ENCODE measurements at places on chromosomes 4 and X. TPM values are rescaled to one million over a fixed set of nuclear protein-coding genes. Genes with fewer than 3 reads are reported as not detected.

GRCh38 chr4:102217775-102218355 lies 127.4 kb downstream of the SLC39A8 start:
- no peaks in the 10 kb centered on the region for H3K36me3 ChIP-seq
- DNase-seq: no peak
- peaks cover 17% of the 10 kb centered on the region for H3K27me3 ChIP-seq
- peaks cover 5% of the 10 kb centered on the region for H3K4me1 ChIP-seq

GRCh38 chrX:151570561-151570960 lies 7.1 kb downstream of the PASD1 start:
- peaks cover 2% of the 10 kb centered on the region for H3K27me3 ChIP-seq
- no peaks in the 10 kb centered on the region for H3K4me1 ChIP-seq
- no peak for DNase-seq
- no peak overlapping the region for H3K27ac ChIP-seq

DNA sequence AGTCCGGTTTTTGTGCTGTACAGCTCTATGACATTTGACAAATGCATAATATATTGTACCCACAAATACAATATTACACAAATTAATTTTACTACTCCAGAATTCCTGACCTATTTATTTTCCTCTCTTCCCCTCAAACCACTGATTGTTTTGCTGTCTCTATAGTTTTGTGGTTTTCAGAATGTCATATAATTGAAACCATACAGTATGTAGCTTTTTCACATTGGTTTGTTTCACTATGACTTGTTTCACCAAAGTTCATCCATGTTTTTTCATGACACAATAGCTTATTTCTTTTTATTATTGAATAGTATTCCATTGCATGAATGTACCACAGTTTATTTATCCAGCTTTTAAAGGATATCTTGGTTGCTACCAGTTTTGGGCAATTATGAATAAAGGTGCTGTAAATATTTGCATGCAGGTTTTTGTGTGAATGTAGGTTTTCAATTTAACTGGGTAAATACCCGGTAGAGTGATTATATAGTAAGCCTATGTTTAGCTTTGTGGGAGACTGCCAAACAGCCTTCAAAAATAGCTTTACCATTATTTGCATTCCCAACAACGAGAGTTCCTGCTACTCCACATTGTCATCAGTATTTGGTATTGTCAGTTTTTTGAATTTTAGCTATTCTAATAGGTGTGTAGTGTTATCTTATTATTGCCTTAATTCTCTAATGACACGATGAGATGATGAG lies 25.9 kb downstream of the RNF175 start:
- no peaks in the 10 kb centered on the region for H3K27me3 ChIP-seq
- H3K4me1 ChIP-seq: peaks cover 17% of the 10 kb centered on the region
- no peak for DNase-seq
- no peak overlapping the region for H3K27ac ChIP-seq
- no peak overlapping the region for H3K4me3 ChIP-seq

DNA sequence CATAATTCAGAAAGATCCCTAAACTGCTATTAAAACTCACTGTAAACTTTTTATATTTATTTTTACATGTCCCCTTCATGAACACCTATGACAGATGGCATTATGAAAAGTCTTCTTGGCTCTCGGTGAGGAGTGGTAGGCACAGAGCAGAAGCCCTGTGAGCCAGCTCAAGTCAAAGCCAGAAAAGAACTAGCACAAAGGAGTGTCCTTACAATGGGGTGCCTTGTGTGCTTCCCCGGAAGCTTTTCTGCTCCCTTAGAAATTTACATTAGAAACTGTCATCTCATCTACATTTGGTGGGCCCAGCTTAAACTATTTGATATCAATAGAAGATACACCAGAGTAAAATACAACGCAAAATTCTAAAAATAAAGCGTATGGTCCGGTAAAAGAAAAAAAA lies 135.7 kb upstream of the MAP3K15 start:
- H3K27me3 ChIP-seq: no peaks in the 10 kb centered on the region
- no peak overlapping the region for H3K4me3 ChIP-seq
- H3K27ac ChIP-seq: no peak overlapping the region

DNA sequence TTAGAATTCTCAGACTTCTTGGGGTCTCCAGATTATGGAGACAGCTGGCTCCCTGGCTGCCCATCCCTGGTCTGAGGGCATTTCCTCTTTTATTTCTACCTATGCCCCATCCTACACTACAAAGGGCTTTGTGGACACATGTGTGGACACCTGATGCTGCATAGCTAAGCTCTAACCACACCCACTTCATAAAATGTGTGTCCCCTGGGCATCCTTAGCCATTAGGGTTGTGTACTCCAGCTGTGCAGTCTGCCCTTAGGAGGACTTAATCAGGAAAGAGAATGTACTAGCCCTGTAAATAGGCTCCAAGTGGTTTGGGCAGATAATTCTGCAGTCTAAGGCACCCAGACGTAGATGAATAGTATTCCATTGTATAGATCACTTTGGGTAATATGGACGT lies 47.0 kb downstream of the COQ2 start:
- H3K27me3 ChIP-seq: no peaks in the 10 kb centered on the region
- peaks cover 2% of the 10 kb centered on the region for H3K36me3 ChIP-seq
- no peak overlapping the region for H3K27ac ChIP-seq
- no peak overlapping the region for H3K4me3 ChIP-seq
- H3K4me1 ChIP-seq: no peaks in the 10 kb centered on the region
- DNase-seq: no peak

DNA sequence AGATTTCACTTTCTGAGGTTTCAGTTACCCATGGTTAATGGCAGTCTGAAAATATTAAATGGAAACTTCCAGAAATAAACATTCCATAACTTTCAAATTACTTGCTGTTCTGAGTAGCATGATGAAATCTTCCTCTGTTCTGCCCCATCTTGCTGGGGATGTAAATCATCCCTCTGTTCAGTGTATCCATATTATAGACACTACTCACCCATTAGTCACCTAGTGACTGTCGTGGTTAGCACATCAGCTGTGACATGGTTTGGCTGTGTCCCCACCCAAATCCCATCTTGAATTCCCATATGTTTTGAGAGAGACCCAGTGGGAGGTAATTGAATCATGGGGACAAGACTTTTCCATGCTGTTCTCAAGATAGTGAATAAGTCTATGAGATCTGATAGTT lies 125.5 kb upstream of the GIMD1 start:
- no peaks in the 10 kb centered on the region for H3K36me3 ChIP-seq
- H3K27ac ChIP-seq: peak overlapping the region; percentile 64
- DNase-seq: no peak
- H3K4me3 ChIP-seq: no peak overlapping the region

GRCh38 chrX:75784680-75785491 lies at the start of gene MAGEE2:
MAGEE2 (minus strand) TSS chrX:75785254; CDS start chrX:75785051, 203 bp downstream.
- H3K4me3 ChIP-seq: no peak within 1 kb of the TSS
- no peaks in the 10 kb centered on the region for H3K36me3 ChIP-seq
- DNase-seq: peak; percentile 66
- H3K27me3 ChIP-seq: no peaks in the 10 kb centered on the region
- no peak within 1 kb of the TSS for H3K27ac ChIP-seq

DNA sequence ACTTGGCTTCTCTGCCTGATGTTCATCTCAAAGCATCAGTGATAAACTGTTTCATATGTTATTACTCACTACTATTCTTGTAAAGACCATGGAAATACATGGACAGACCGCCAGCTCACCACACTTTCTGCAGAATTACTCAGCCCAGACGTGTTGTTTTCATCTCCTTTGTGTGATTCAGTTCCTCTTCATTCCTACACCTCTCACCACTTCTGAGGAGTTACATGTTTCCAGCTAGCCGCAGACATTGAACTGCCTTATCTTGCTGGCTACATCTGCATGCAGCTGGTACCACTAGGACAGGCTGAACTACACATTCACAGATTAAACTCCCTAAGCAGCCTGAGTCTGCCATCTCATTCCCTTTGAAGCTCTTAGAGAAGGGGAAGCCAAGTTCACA lies 443.2 kb upstream of the FGF16 start:
- H3K27ac ChIP-seq: no peak overlapping the region
- H3K27me3 ChIP-seq: no peaks in the 10 kb centered on the region

- H3K4me1 ChIP-seq: no peaks in the 10 kb centered on the region
- H3K36me3 ChIP-seq: no peaks in the 10 kb centered on the region
- no peak for DNase-seq
- H3K27me3 ChIP-seq: peaks cover 22% of the 10 kb centered on the region
- no peak overlapping the region for H3K27ac ChIP-seq
- H3K4me3 ChIP-seq: no peak overlapping the region
These were observed 29.8 kb upstream of the PTCHD1 start for GRCh38 chrX:23304881-23305280.

DNA sequence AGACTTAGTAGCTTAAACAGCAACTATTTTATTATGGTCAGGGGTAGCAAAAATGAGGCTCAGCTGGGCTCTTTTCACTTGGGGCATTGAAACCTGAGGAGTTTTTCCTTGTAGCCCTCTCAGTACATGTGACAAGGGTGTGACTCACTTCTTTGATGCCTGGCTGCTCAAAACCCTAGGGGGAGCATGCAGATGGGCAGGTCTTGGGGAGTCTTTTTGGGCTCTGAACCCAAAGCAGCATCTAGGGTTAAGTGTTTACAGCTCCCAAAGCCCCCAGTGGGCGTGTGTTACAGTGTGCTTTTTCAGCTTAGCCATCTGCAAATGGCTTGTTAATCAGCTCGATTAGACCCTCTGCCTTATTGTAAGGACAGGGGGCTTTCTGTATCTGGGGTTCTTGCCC lies 1752.7 kb downstream of the PCDH7 start:
- H3K27ac ChIP-seq: no peak overlapping the region
- H3K4me1 ChIP-seq: no peaks in the 10 kb centered on the region
- no peaks in the 10 kb centered on the region for H3K27me3 ChIP-seq
- H3K4me3 ChIP-seq: no peak overlapping the region

DNA sequence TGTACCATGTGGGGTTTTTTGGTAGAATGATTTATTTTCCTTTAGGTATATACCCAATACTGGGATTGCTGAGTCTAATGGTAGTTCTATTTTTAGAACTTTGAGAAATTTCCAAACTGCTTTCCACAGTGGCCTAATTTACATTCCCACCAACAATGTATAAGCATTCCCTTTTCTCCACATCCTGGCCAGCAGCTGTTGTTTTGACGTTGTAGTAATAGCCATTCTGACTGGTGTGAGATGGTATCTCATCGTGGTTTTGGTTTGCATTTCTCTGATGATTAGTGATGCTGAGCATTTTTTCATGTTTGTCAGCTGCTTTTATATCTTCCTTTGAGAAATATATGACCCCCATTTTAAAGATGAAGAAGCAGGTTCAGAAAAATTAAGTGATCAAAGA lies 153.7 kb downstream of the CBR4 start:
- DNase-seq: no peak
- no peak overlapping the region for H3K4me3 ChIP-seq
- no peaks in the 10 kb centered on the region for H3K27me3 ChIP-seq
- H3K27ac ChIP-seq: peak overlapping the region; percentile 94

DNA sequence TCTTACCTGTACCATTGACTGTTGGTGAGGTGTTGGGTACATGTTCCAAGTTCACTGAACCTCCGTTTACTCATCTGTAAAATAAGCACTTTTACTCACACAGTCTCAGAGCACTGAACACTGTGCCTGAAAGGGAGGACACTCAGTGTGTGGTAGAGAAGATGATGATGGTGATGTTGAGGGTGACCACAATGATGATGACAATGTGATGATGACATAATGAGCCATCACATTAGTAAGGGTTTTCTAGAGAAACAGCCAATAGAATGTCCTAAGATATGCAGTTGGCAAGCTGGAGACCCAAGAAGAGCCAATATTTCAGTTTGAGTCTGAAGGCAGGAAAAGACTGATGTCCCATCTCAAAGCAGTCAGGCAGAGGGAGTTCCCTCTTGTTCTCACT lies 315.4 kb upstream of the IGFBP7 start:
- H3K27me3 ChIP-seq: peaks cover 21% of the 10 kb centered on the region
- no peaks in the 10 kb centered on the region for H3K36me3 ChIP-seq
- H3K27ac ChIP-seq: no peak overlapping the region
- no peak overlapping the region for H3K4me3 ChIP-seq
- no peak for DNase-seq
- H3K4me1 ChIP-seq: peaks cover 12% of the 10 kb centered on the region

DNA sequence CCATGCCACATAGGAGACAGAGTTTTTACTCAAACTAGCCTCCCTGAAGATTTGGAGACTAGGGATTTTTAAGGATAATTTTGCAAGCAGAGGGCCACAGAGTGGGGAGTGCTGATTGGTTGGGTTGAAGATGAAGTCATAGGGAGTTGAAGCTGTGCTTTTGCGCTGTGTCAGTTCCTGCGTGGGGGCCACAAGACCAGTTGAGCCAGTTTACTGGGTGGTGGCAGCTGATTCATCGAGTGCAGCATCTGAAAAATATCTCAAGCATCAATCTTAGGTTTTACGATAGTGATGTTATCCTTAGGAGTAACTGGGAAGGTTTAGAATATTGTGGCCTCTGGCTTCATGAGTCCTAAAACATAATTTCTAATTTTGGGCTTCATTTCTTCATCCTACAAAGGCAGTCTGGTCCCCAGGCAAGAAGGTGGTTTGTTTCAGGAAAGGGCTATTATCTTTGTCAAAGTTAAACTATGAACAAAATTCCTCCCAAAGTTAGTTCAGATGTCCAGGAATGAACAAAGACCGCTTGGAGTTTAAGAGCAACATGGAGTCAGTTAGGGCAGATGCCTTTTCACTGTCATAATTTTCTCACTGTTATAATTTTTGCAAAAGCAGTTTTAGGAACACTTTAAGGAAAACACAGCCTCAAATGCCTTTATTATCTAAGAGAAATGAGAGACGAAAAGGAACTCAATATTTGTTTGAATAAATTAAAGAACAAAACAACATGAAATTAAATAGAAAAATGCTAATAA lies 960.8 kb upstream of the PRKX start:
- no peaks in the 10 kb centered on the region for H3K4me1 ChIP-seq
- no peaks in the 10 kb centered on the region for H3K36me3 ChIP-seq
- DNase-seq: no peak
- no peaks in the 10 kb centered on the region for H3K27me3 ChIP-seq
- H3K4me3 ChIP-seq: no peak overlapping the region

GRCh38 chrX:152960115-152960514 lies 33.8 kb downstream of the PNMA5 start:
- no peaks in the 10 kb centered on the region for H3K27me3 ChIP-seq
- H3K36me3 ChIP-seq: no peaks in the 10 kb centered on the region

- no peak for DNase-seq
- no peak overlapping the region for H3K4me3 ChIP-seq
- H3K27me3 ChIP-seq: no peaks in the 10 kb centered on the region
- no peak overlapping the region for H3K27ac ChIP-seq
- H3K36me3 ChIP-seq: no peaks in the 10 kb centered on the region
- peaks cover 7% of the 10 kb centered on the region for H3K4me1 ChIP-seq
These were observed 25.6 kb upstream of the MTM1 start for GRCh38 chrX:150542846-150543229.

- no peak for DNase-seq
- H3K4me1 ChIP-seq: peaks cover 23% of the 10 kb centered on the region
These were observed 115.8 kb upstream of the BMPR1B start for GRCh38 chr4:94641702-94642560.

The HPGDS gene
- not detected for total RNA-seq

The TIGD2 gene
- total RNA-seq: 5.1 TPM

The AFP gene
- 1.3 TPM for total RNA-seq

The SLC39A8 gene
- total RNA-seq: 2.4 TPM

The CT45A2 gene
- total RNA-seq: not detected

Data from chondrocyte (in vitro differentiated cells).